ENCODE measurements at places on chromosomes 4 and X.

DNA sequence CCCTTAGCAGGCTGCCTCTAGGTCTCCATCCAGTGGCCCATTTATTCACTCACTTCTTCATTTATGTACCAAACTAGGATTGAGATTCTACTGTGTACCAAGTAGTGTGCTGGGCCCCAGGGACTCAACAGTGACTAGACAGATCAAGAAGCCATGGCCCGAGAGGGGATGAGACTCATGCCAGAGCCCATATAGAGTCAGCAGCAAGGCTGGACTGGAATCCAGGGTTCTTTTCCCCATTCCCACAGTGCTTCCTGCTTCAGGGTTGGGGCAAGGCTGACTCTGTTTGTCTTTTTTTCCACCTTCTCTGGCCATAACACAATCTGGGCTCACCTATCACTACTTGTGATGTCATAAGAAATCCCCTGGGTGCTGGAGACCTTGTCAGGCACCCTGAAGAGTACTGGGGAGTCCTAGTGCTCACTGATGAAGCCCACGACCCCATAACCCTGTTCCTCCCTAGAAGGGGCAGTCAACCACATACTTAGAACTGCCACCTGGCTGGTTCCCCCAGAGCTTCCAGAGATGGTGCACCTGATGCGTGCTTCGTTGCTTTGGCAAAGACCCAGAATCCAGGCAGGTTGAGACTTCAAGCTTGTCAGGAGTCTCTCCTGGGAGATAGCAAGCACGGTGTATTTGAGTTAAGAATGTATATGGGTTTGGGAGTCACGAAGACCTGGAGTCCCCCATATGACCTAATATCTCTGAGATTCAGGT is 6.2 kb downstream of the RTL5 start:
- DNase-seq = no peak

GRCh38 chr4:45131020-45131419 is 404.7 kb upstream of the GNPDA2 start:
- no peak for DNase-seq

DNA sequence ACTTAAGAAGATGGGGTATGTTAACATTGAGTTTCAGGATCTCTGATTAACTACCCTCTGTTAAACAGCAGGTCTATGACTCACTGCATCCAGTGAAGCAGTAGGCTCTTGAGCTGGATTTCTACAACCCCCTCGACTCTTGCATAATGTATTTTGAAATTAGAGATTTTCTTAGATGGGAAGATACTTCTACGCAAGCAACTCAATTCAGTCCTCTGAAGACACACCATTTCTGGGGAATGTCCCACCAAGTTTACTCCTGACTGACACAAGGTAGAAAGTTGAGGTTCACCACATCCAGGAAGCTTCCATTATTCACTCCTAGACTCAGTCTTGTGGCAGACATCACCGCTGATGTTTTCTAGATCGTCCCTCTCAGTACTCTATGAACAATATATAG is 12.9 kb downstream of the PALLD start:
- no peak for DNase-seq

DNA sequence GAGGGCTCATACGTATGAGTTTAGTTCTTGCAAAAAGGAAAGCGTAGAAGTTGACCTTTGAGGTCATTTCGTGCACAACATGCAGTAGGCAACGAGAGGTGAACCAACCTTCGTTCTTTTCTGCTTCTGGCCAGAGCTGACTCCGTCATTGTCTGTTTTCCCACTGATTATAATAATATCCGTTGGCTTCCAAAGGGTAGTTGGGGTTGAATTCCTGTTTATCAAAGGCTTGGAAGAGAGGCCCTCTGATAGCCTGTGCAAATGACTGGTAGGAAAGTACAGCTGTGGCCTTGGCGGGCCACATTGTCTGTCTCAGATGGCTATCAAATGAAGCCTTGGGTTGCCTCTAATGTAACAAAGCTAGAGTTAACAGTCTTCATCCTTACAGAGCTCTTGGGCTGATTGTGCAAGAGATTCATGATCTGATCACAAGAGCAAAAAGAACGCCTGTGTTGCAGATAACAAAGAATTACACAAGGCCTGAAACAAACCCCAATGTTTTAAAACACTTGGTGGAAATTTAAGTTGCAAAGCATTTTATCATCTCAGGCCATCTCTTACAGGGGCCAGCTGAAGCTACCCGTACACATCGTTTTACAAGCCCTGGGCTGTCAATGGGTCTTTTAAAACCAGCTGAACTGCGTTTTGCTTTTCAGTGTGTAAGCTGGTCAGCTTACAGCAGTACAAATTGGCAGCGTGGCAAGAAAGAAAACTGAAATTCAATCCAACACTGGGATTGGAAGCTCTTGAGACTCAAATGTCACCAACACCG is 46.1 kb upstream of the FAM9C start:
- DNase-seq = no peak

DNA sequence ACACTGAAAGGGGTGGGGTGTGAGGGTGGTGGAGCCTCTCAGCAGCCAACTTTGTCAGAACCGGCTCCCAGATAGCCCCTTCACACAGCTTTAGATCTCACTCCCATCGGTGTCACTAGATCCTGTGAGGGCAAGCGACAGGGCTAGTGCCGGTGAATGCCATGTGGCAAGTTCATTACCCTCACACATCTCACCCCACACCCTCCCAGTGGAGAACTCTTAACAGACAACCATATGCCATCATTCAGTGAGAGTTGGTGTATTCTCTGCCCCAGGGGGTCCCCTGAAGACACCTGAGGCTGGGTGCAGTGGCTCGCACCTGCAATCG is 15.3 kb downstream of the SEPTIN6 start:
- DNase-seq = no peak

DNA sequence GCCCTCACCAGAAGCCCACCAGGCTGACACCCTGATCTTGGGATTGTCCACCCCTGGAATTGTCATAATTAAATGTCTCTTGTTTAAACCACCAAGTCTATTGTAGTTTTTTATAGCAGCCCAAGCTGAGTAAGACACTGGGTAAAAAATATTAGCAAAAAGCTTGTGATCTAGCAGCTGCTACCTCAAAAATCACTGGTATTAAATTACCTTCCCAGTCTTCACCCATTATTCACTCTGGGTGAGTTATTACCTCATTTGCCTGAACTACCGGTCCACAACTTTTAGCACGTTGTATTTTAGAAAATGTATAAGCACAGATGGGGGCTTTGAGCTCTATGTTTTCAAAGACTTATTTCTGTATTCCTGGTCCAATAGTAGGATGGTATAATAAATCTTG is 12.0 kb upstream of the TRIM61 start:
- DNase-seq = no peak

- no peak for DNase-seq
Observed at GRCh38 chr4:189804894-189805293, 135.8 kb upstream of the FRG1 start.

DNA sequence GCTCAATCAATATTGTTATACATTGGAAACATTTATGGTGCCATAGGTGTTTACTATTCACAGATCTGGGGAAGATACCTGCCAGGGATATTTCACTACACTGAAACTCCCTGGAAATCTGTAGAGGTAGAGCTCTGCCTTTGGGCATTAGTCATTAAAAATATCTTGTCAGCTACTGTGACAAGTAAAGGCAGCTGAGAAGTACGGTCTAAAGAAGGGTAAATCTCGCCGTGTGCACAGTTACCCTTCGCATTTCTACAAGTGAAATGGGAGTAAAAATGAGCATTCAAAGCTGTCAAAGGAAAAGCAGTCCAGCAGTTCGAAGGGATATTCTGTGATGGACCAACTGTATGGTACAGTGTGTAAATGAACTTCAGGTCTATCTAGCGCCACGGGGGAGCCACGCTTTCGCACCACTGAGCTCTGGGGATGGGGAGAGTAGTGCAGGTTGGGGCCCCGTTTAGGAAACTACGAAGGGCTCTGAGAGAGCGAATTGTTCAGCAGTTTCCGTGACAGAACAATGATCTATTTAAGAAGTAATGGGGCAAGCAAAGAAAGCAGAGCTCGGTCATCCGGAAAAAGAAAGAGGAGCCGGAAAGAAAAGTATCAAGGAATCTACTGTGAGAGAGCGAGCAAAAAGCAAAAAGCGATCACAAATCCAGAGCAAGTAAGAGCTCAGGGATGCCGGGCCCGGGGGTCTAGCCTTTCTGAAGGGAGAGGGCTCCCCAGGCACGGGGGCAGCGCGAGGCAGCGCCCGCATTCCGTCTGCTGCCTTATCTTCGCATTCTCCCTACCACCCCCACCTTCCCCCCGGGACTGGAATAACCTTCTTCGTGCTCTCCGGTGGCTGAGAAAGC is 646 bp downstream of the TIGD4 start:
- DNase-seq = no peak

GRCh38 chr4:53118676-53119075 is 247.2 kb downstream of the SCFD2 start:
- no peak for DNase-seq

DNA sequence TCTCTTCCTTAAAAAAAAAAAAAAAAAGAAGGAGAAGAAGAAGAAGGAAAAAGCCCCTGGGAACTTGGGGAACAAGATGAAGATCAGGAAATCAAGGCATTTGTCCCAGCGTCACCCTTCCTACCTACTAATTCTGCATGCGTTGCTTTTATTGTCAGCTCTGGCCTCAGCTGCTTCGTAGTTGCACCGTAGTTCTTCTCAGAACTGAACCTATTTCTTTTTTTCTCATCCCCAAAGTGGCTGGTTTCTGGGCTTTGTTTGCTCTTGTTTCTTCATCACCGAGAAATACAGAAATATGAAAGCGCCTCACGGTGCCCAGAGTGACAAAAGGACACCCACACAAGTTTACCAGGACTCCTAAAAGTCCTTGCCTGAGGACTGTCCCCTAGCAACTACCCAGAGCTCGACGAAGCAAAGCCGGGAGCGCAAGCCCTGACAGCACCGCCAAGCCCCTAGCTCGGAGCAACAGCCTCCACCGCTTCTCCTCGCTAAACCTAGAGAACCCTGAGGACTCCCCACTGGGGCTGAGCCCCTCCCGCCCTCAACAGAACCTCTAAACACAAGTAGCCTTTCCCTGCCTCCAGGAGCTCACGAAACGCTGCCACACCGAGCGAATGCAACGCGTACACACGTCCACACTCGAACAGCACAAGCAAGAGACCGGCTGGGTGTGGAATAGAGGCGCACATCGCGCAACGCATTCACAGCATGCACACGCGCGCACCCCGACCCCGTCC is 710 bp downstream of the PRKG2 start:
- DNase-seq = no peak

- DNase-seq = no peak
Observed at GRCh38 chr4:185902654-185903053, 90.7 kb upstream of the SORBS2 start.

DNA sequence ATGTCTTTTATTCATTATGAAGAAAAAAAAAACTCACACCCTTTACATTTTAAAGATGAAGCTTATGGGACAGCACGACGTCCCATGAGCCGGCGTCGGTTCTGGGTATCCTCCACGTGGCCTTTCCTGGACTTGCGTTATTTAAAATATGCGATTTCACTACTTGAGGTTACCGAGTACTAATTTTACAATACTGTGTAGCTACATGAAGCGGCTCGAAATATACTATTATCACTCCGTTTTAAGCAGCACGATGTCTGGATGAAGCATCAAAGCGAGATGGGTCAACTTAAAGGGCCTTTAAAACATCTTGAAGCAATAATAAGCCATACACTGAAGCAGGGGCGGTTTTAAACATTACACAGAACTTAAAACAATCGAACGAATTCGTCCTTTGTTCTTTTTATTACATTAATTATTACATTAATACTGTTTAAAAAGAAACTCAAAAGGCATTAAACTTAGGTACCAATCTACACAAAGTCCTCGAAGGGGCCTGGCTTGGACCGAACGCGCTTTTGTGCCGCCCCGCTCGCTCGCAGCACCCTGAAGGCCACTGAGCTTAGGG is 1.4 kb upstream of the KLF3 start:
- DNase-seq = no peak

DNA sequence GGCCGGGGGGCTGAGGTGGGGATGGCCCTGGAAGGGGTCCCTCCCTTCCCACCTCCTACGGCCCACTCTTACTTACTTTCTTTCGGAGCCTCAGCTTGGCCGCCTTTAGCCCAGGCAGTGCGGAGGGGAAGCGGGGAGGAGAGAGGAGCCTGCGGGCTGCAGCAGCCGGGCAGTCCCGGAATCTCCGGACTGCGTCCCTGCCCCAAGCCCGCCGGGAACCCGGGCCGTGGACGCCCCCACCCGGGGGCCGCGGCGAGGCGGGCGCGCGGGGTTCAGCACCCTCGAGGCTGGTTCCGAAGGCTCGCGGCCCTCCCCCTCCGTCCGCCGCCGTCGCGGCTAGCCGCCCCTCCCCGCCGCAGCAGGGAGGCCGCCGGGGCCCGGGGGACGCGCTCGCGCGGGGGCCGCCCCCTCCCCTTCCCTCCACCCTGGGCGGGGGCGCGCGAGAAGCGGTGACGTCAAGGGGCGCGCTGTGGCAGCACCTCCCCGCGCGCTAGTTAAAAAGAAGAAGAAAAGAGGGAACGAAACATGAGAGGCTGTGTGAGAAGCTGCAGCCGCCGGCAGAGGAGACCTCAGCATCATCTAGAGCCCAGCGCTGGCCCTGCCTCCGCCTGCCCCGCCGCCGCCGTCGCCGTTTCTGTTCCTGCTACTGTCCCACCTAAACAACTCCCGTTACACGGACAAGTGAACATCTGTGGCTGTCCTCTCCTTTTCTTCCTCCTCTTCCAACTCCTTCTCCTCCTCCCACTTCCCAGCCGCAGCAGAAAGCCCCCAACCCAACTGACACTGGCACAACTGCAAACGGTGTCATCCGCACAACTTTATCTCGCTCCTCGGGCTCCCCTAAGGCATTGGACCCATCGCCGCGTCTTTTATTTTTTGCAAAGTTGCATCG is at the start of gene HHIP:
TSS of gene HHIP (plus strand) at position 526 of the 892 bp plus-strand sequence. CDS start 520 bp downstream, outside the sequence.
- DNase-seq = no peak

DNA sequence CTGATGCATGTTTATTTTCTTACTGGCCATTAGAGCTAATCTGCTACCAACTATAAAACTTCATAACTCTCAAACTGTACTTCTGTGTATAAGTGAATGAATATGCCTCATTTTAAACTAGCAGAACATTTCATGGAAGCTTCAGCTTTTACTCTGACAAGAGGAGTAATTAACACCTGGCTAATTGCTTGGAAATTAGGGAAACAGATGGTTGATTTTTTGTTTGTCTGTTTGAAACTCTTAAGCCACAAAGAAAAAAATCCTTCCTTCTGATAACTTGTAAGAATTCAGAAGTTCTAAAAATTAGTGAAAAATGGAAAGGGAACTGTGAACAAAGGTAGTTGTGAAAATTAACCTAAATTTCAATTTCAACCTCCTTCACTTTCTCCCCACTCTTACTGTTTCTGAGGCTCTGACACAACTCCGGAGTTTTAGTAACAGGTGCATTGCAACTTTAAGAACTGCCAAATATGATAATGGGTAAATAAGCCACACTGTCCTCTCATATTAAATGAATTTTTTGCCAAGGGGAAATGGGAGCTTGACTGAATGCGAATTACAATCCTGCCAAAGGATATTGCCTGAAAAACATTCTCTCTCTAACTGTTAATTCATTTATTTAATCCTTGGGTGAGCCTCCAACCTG is 1.0 kb downstream of the EGF start:
- DNase-seq = no peak

GRCh38 chrX:115639334-115639880 is 78.4 kb downstream of the PLS3 start:
- DNase-seq = no peak

- DNase-seq = no peak
Observed at GRCh38 chrX:33726281-33727160, 405.6 kb downstream of the FAM47A start.

- no peak for DNase-seq
Observed at GRCh38 chr4:96166806-96167205, 326.9 kb downstream of the PDHA2 start.

Data from epithelial cell of prostate (primary cell).